SK-N-SH (cell line): ENCODE measurements at places on chromosomes 1 and 21. TPM values are rescaled to one million over a fixed set of nuclear protein-coding genes. Genes with fewer than 3 reads are reported as not detected.

DNA sequence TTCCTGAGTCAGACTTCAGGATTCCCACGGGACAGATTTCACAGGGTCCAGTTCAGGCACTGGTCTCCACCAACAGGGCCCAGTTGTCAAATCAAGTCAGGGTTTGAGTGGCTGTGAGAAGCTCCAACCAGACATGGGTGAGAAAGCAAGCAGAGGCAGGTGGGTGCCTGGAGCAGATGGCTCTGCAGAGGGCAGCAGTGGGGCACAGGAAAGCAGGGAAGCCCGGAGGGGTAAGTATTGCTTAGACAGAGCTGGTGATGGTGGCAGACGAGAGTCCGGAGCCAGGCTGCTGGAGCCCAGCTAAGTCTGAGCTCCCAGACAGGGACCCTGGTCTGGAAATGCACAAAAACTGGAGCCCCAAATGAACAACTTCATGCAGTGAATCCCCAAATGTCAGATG is 40.4 kb downstream of the RIMS3 start:
- no peak overlapping the region for H3K27ac ChIP-seq
- no peak overlapping the region for H3K4me3 ChIP-seq
- H3K27me3 ChIP-seq = no peaks in the 10 kb centered on the region
- H3K4me1 ChIP-seq = peaks cover 4% of the 10 kb centered on the region; the same call in 1 of the 2 replicates
- no peak for DNase-seq
- H3K36me3 ChIP-seq = no peaks in the 10 kb centered on the region

DNA sequence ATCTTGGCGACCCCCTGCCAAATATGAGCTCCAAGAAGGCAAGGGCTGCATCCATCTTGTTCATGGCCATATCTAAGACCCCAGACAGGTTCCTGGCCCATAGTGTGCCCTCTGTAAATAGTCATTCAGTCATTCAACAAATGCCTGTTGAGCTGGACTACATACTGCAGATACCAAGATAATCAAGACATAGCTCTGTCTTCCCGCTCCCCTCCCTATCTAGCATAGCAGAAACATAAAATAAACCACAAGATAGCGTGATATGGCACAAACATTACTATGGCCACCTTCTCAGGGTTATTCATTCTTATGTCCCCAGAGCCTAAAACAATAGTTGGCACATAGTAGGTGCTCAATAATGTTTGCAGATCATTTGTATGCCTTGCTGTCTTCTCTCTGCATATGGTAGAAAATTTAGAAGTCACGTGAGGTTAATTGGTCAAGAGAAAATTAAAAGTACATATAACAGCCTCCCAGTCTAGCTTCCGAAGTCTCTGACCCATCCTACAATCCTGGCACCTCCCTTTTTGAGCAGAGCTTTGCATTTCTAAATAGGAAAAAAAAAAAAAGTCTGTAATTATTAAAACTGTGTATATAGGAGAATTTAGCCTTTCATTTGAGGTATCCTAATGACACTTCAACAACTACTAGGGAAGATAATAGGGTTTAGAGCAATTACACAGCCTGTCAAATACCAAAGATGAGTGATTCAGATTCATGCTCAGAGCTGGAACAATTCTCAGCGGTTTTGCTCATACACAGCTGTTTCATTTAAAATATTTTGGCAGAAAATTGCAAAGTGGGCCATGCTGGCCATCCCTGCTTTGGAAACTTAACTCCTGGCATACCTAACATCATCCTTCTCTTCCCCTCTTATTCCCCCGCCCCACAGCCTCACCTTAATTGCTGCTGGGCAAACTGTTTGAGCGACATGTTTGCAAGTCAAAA is 219.0 kb downstream of the KAZN start:
- no peak for DNase-seq
- no peak overlapping the region for H3K4me3 ChIP-seq
- no peaks in the 10 kb centered on the region for H3K4me1 ChIP-seq
- no peaks in the 10 kb centered on the region for H3K36me3 ChIP-seq
- no peaks in the 10 kb centered on the region for H3K27me3 ChIP-seq
- no peak overlapping the region for H3K27ac ChIP-seq

GRCh38 chr1:244451539-244451950 is at the start of gene ADSS2:
Gene ADSS2, minus strand, starts transcription at chr1:244451909. Its CDS starts 92 bp downstream, at chr1:244451817.
- H3K4me1 ChIP-seq = peaks cover 30% of the 10 kb centered on the region; the same call in 1 of the 2 replicates
- H3K4me3 ChIP-seq = peak within 1 kb of the TSS; percentile 97
- no peaks in the 10 kb centered on the region for H3K27me3 ChIP-seq
- H3K36me3 ChIP-seq = peaks cover 32% of the 10 kb centered on the region

DNA sequence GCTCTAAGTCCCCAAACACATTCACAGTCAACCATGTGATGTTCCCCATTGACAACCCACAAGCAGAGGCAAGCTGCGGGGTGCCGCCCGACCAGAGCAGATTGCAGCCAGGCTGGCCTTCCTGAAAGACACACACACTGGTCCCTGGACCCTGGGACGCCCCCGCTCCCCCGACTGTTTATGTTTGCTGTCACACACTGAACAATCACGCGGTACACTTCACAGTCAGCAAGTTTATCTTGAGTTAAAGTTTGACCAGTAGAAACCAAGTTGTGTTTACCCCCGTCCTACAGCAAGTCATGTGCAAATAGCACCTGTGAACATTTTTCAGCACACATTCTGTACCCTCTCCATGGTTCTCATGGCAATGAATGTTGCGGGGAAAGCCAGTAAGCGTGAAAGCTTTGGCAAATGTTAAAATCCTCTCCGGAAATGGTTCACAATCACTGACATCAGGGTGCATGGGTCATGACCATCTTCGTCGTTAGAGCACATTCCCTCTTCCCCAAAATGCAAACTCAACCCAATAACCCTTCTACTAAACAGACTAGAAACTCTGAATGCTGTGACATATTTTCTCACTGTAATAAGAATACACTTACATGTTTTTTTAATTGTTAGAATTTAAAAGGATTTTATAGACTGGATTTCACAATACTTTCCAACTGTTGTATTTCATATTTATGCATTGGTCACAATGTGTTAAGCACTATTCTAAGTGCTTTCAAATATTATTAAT is 33.3 kb upstream of the IRF2BP2 start:
- no peaks in the 10 kb centered on the region for H3K4me1 ChIP-seq
- H3K36me3 ChIP-seq = no peaks in the 10 kb centered on the region
- H3K4me3 ChIP-seq = no peak overlapping the region
- DNase-seq = no peak

- no peak for DNase-seq
- H3K27me3 ChIP-seq = no peaks in the 10 kb centered on the region; the same call in 1 of the 2 replicates
- H3K4me3 ChIP-seq = no peak overlapping the region
- no peaks in the 10 kb centered on the region for H3K36me3 ChIP-seq
- H3K27ac ChIP-seq = no peak overlapping the region
Measured at GRCh38 chr21:14866859-14867765, 197.7 kb downstream of the NRIP1 start.

CHI3L2 gene
- polyA plus RNA-seq = 0.92 and 0.97 TPM in 2 replicates

GRCh38 chr1:181061891-181062835 is 26.3 kb upstream of the IER5 start:
- no peak for DNase-seq
- H3K36me3 ChIP-seq = no peaks in the 10 kb centered on the region
- no peaks in the 10 kb centered on the region for H3K27me3 ChIP-seq
- no peaks in the 10 kb centered on the region; the same call in 1 of the 2 replicates for H3K4me1 ChIP-seq
- H3K4me3 ChIP-seq = no peak overlapping the region
- no peak overlapping the region for H3K27ac ChIP-seq

DNA sequence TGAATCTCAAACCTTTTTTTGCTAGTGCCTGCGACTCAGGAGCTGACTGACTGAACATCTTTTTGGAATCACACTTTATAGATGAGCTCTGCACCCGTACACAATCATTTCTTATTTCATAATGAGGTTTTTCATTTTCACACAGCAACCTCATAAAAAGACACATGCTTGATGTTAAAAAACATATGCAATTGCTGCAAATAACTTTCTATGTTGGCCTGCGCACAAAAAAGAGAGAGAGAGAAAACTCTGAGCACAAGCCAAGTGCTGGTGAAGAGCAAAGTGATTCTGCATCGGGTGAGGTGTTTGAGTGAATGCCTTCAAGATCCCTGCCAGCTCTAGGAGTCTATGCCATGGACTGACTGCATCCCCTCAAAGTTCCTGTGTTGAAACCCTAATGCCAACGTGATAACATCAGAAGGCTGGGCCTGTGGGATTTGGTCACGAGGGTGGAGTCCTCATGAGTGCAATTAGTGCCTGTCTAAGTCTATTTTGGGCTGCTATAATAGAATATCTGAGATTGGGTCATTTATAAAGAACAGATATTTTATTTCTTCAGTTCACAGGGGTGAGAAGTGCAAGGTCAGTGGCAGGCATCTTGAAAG is 36.6 kb downstream of the C1orf87 start:
- DNase-seq = no peak
- H3K4me1 ChIP-seq = no peaks in the 10 kb centered on the region
- H3K4me3 ChIP-seq = no peak overlapping the region
- no peak overlapping the region for H3K27ac ChIP-seq
- H3K36me3 ChIP-seq = no peaks in the 10 kb centered on the region

- no peak overlapping the region for H3K27ac ChIP-seq
- H3K36me3 ChIP-seq = no peaks in the 10 kb centered on the region
- no peak overlapping the region for H3K4me3 ChIP-seq
- no peaks in the 10 kb centered on the region for H3K4me1 ChIP-seq
- DNase-seq = no peak
- H3K27me3 ChIP-seq = no peaks in the 10 kb centered on the region
Measured at GRCh38 chr1:182340233-182341058, 51.1 kb downstream of the GLUL start.

GRCh38 chr1:239418681-239419080 is 32.3 kb downstream of the CHRM3 start:
- peak overlapping the region; percentile 53; the same call in 1 of the 2 replicates for H3K27ac ChIP-seq
- no peaks in the 10 kb centered on the region; the same call in 1 of the 2 replicates for H3K36me3 ChIP-seq
- H3K4me3 ChIP-seq = no peak overlapping the region
- H3K4me1 ChIP-seq = peaks cover 27% of the 10 kb centered on the region
- no peak for DNase-seq

- H3K36me3 ChIP-seq = peaks cover 20% of the 10 kb centered on the region
- no peaks in the 10 kb centered on the region for H3K4me1 ChIP-seq
- no peak overlapping the region; the same call in 1 of the 2 replicates for H3K27ac ChIP-seq
- no peaks in the 10 kb centered on the region for H3K27me3 ChIP-seq
- no peak overlapping the region for H3K4me3 ChIP-seq
- no peak for DNase-seq
Measured at GRCh38 chr1:112542206-112542973, 33.6 kb downstream of the WNT2B start.

DNA sequence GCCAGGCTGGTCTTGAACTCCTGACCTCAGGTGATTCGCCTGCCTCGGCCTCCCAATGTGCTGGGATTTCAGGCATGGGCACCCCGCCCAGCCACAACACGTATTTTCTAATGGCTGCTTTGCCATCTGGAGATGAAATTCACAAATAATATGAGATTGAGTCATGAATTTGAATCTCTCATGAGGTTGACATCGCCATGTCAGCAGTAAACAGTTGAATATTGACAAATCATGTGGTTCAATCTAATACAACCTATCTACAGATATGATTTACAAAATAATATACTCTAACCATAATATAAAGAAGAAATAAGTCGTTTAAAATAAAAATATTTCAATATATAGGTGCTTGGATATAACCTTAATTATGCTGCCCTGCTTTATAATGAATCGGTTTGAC is 42.1 kb downstream of the MYOM3 start:
- no peaks in the 10 kb centered on the region for H3K27me3 ChIP-seq
- H3K27ac ChIP-seq = no peak overlapping the region

GPR89B gene
- 6.4 and 10.2 TPM in 2 replicates for polyA plus RNA-seq

DNA sequence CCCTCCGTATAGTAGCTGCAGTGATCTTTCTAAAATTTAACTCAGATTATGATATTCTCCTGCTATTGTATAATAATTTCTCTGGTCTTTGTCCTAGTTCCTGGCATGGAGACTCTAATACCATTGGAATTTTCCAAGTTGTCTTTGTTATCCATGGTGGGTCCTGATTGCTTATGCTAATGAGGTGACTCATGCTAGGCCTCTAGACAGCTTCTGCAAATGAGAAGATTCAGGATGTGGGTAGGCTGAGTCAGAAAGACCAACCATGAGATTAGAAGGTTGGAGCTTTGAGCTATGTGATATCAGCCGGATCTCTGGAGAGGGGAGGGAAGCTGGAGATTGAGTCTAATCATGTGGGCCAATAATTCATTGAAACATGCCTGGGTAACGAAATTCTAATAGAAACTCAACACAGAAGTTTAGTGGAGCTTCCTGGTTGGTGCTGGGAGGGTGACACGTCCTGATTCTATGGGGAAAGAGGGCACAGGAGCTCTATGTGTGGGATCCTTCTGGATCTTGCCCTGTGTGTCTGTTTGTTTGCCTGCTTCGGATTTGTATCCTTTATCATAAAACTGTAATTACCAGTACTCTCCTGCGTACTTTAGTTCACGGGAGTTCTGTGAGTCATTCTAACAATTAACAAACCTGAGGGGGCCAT is 73.2 kb upstream of the CNIH3 start:
- peak overlapping the region; percentile 99 for H3K27ac ChIP-seq
- H3K27me3 ChIP-seq = no peaks in the 10 kb centered on the region
- no peaks in the 10 kb centered on the region for H3K36me3 ChIP-seq
- no peak for DNase-seq
- peaks cover 47% of the 10 kb centered on the region for H3K4me1 ChIP-seq

DNA sequence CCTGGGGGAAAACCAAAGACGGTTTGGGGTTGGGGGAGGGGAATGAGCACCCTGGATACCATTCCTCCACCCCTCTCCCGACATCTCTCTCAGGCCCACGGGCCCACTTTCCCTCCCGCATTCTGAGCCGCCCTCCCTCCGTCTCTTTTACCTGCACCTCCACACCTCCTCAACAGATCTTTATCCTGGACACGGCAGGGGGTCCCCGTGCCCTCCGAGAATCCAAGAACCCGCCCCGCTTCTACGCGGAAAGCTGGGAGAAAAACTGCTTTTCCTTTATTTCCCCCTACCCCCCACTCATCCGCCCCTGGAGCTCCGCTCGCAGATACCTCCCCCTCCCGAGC is 108.8 kb downstream of the NAV1 start:
- H3K27me3 ChIP-seq = no peaks in the 10 kb centered on the region
- DNase-seq = no peak
- no peak overlapping the region for H3K27ac ChIP-seq

- H3K4me1 ChIP-seq = peaks cover 10% of the 10 kb centered on the region; the same call in 1 of the 2 replicates
- H3K36me3 ChIP-seq = peaks cover 8% of the 10 kb centered on the region
- peak; percentile 12 for DNase-seq
Measured at GRCh38 chr1:100249155-100249536, 488 bp downstream of the DBT start.

DNA sequence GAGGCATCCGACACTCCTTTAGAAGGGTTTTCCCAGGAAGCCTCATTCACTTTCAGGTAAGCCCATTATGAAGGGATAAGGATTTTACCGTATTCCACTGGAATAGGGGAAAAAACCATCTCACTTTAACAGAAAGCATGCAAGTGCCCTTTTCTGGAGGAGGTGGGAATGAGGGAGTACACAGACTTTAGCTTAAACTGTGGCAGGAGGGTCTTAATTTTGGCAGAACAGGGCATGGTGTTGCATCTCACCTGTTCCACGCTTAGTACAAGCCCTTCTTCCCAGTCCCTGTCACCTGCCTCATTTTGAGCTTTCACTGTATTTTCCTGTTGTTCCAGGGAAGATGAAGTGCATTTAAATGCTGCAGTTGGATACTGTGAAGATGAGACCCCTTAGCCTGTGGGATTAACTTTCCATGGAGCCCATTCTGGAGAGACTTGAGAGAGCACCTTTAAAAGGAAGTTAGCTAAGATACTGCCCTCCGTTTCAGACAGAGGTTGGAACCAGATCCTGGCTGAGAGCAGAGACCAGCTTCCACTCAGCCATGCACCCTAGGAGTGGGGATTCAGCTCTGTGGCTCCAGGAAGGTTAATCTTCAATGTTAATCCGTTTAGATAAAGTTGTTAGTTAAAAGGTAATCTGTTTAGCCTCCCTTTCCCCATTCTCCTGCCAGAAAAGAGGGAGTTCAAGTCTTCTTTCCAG is 42.6 kb downstream of the PBX1 start:
- H3K27me3 ChIP-seq = no peaks in the 10 kb centered on the region
- peaks cover 10% of the 10 kb centered on the region for H3K4me1 ChIP-seq
- H3K4me3 ChIP-seq = no peak overlapping the region
- no peak for DNase-seq
- H3K36me3 ChIP-seq = no peaks in the 10 kb centered on the region
